ENCODE measurements at places on chromosomes 1 and 21.

- DNase-seq: no peak
Measured at GRCh38 chr1:209383422-209383821, 200.1 kb upstream of the CAMK1G start.

DNA sequence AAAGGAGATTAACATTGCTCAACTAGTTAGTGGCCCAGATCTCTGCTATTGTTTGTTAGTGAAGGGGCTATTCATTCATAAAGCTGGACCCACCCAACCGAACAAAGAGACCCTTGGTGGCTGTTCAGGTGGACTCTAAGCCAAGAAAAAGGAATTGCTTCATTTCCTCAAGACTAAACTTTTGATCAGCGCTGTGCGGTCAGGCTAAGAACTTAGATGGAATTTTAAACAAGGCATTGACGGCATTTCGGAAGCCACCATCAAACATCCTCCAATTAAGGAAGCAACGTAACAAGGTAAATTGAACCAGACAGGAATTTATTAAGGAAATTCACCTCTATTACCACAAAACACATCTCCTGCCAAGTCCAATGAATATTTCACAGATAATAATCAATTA, 19.9 kb upstream of the SHCBP1L start:
- no peak for DNase-seq

GRCh38 chr1:171433451-171433850, 51.9 kb upstream of the PRRC2C start:
- DNase-seq: peak; percentile 71

DNA sequence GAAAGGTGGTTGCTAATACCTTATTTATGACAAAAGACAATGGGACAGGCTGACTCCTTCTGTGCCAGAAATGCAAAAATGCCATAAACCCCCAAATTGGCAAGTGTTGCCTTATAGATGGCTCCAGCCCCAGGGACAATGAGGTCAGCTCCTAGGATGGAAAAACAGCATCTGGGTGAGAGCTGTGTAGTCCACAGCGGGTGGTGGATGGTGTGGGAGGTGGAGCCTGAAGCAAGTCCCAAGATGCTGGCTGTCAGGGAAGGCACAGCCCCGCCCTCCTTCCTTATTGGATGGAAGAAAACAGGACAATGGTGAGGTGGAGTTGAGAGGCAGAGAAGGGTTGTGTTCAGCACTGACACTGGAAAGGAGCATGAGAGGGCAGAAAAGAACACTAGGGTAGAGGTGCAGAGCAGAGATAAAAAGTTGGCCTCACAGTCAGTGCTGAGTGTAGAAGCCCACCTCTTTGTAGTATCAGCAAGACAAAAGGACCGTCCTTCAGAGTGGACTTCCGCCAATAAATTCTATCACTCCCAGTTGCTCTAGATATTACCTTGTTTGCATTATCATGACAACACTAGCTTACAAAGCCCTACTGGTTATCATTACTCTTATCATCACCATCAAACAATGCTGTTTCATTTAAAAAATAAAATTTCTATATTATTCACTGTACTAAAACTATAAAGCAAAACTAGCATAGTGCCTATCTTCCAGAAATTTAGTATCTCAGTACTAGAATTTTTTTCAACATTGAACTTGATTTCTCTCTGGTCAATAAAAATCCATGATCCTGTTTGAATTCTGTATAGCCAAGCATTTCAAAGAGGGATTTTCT, 3.7 kb upstream of the SDE2 start:
- no peak for DNase-seq

- peak; percentile 57 for DNase-seq
Measured at GRCh38 chr1:235866205-235866912, at the start of gene LYST. Gene LYST (minus strand): TSS chr1:235866906. CDS start chr1:235830417, 36,489 bp downstream.

DNA sequence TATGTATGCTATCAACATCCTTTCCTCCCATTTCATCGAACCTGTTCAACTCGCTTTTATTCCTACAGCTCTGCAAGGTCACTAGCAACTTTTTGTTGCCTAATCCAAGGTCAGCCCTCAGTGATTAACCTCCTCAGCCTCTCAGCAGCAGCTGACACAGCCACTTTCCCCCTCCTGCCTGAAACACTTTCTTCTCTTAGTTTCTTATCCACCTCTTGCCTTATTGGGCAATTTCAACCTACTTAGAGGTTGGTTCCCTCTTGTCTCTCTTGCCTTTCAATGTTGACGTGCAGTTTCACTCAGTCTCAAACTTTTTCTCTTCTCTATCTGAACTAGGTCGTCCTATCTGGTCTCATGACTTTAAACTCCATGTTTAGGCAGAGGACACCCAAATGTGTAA, 156.3 kb downstream of the C1orf94 start:
- DNase-seq: no peak
